ENCODE measurements at places on chromosomes 7 and 10.
A peak's percentile ranks its signal among the peaks of the same experiment; 100 is the strongest.

DNA sequence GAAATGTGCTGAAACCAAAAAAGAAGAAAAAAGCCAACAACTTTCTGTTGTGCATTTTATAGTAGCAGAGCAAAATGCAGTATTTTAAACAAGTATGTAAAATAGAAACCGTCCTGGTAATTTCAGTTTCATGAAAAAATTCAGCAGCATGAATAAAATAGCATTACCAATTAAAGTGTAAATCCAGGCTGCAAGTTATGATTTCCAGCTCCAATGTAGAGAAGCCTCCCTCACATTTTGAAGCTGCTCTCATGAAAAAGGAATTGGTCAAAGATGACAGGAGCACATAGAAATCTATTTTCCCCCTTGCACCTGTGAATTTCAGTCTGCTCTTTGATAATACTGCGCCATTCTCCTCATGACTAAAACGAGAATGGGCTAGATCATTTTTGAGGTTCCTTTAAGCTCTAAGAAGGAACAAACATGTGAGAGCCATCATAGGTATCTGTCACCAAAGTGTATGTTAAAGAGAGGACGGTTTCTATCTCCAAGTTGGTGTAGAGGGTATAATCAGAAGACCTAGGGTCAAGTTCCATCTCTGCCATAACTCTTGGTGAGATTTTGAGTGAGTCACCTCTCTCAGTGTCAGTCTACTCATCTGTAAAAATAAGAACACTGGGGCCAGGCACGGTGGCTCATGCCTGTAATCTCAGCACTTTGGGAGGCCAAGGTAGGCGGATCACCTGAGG is 107.5 kb downstream of the MTPAP start:
- DNase-seq: no peak

GRCh38 chr10:125344573-125345171 is 184.3 kb upstream of the CTBP2 start:
- no peak for DNase-seq

GRCh38 chr10:43078986-43079273 is 2.1 kb downstream of the RET start:
- DNase-seq: peak; percentile 25

DNA sequence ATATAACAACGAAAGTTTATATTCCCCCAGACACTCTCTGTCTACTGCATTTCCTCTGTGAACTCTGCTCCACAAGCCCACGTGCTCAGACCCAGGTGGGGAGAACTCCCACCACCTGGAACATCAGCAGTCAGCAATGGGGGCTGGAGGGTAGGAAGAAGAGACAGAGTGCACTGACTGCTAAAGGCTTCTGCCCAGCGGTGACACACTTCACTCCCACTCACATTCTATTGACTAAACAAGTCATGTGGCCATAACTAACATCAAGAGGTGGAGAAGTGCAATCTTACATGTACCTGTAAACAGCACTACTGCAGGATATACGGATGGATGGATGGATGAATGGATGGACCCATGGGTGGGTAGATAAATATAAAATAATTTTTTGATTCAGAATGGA is 122.2 kb downstream of the MPP7 start:
- peak; percentile 20 for DNase-seq

GRCh38 chr7:26618449-26618848 is 245.9 kb downstream of the SKAP2 start:
- DNase-seq: no peak

GRCh38 chr10:94963901-94964300 is 25.4 kb downstream of the CYP2C9 start:
- DNase-seq: no peak

Measured in CD4-positive, alpha-beta T cell treated with Interleukin-6 for 4 hours (primary cell).